ENCODE measurements at places on chromosomes 7 and 10.

DNA sequence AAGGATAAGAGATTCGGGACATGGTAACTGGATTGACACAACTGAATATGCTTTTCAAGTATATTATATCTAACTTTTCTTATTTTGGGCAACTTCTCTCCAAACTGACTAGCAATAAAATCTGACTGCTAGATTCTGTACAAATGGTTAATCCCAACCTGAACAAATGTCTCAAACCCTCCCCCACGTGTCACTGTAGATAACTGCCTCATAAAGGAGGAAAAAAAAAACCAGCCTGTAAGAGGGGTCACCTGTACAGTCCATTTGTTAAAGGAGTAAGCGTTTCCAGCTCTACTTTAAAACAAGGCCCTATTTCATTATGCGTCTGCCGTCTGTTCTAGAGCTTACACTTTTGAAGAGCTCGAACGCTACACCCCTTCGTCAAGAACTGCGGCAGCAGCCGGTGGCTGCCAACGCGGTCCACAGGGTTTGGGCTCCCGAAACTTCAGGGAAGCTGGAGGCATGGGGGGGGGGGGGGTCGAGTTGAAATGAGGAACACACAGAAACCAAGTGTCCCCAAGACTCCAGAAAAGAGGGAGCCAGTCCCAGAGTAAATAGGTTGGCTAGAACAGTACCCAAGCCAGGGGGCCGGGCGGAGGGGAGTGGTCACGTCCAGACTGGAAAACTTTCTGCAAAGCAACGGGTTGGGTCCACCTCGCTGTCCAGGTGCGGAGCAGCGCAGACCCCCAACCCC lies 492 bp downstream of the COG5 start:
- DNase-seq = no peak

- DNase-seq = peak; percentile 27
Observed at GRCh38 chr10:27241010-27241651, 534 bp upstream of the ACBD5 start.

GRCh38 chr7:121681700-121682099 lies 191.3 kb upstream of the PTPRZ1 start:
- no peak for DNase-seq

- DNase-seq = no peak
Observed at GRCh38 chr7:139531094-139531493, 7.6 kb downstream of the CLEC2L start.

DNA sequence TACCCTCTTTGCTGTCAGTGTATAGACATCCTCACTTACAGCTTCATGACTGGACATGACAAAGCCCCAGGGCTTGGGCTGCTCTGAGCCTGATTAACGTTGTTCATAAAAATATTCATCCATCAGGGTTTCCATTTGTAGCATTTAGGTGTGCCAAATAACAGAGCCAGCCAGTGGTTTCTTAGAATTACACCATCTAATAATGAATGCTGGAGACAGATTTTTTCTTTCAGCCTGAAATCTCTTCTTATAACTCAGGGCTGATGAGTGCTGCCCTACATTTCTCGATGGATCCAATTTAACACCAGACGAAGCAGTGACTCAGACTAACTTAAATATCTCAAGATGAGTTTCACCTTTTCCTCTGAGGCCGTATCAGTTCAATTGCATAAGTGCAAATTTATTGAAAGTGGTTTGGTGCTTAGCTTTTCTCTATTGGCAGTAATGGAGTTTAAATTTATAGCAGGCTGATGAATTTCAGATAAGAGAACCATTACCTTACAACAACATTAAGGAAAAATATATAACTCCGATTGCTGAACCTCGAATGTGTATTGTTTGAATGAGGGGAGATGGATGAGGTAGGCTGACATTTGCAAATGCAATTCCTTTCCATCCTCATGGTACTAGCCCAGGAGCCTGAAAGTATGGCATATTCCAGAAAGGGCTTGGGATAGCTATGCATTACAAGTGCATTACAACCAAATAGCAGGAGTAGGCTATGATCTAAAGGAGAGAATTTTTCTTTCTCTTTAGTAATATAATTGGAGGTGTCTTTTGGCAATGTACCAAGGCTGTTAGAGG lies 900.6 kb downstream of the KCNMA1 start:
- peak; percentile 29 for DNase-seq

DNA sequence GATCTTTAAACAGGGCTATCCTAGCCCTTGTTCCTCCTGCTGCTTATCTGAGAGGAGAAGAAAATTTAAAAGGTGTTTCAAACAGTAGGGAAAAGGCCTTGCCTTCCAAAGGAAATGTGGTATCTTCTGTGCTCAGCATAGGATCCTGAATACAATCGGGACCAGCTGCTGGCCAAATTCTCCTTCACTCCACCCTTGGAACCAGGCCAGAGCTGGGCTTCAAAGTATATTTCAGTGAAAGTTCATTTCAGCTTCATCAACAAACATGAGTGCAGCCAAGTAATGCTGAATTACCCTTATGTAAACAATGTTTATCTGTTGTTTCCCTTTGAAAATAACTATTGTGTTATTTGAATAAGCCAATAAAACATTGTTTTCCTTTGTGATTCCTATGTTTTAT lies 146.5 kb upstream of the MEOX2 start:
- DNase-seq = no peak

DNA sequence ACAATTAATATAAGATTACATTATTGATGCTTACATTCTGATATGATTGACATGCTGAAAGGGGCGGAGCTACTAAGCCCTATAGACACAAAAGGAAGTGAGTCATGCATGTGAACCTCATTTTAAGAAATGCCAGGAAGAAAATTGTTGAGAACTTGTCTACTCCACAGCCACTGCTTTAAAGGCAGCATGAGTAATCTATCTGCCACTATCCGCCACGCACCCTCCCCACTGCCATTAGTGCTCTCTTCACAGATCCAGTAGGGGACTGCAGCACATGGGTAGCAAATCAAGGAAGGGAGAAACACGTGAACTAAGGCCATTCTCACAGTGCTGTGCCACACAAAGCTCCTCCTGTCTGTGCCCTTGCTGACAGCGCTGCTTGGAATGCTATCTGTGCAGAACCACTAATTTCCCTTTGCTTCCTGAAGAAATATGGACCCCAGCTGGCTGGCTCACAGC lies 524.8 kb downstream of the GRM8 start:
- DNase-seq = peak; percentile 72

GRCh38 chr7:41133690-41134299 lies 569.1 kb downstream of the INHBA start:
- no peak for DNase-seq

Data from epithelial cell of esophagus (primary cell).